ENCODE measurements at places on chromosomes 2 and 18. TPM values are rescaled to one million over a fixed set of nuclear protein-coding genes. Genes with fewer than 3 reads are reported as not detected.

The TBR1 gene
- total RNA-seq = not detected

The SULT1C2 gene
- 0.52 TPM for total RNA-seq

The MLPH gene
- total RNA-seq = 121 TPM

The CCDC142 gene
- total RNA-seq = 28.5 TPM

The AMER3 gene
- 0.55 TPM for total RNA-seq

The KANSL1L gene
- total RNA-seq = 6.8 TPM

The HOXD13 gene
- total RNA-seq = 1.5 TPM

The GALR1 gene
- total RNA-seq = 0.05 TPM

The UGT1A1 gene
- total RNA-seq = 4.0 TPM

The C2orf81 gene
- 2.3 TPM for total RNA-seq

The RBBP8 gene
- 18.5 TPM for total RNA-seq

The NEB gene
- total RNA-seq = 0.54 TPM

The THAP4 gene
- total RNA-seq = 86.2 TPM

The IL36A gene
- not detected for total RNA-seq

The TEX44 gene
- total RNA-seq = not detected

The RFTN2 gene
- 2.0 TPM for total RNA-seq

The SP140 gene
- total RNA-seq = 3.7 TPM

The PLA2R1 gene
- 11.1 TPM for total RNA-seq

The ADGRF3 gene
- total RNA-seq = 0.32 TPM

The MOB1A gene
- 129 TPM for total RNA-seq

The HPCAL1 gene
- total RNA-seq = 98.1 TPM

The HRH4 gene
- total RNA-seq = 0.28 TPM

The ANKRD44 gene
- 13.7 TPM for total RNA-seq

The ACAA2 gene
- 332 TPM for total RNA-seq

The DLX2 gene
- not detected for total RNA-seq

The VWA3B gene
- total RNA-seq = 2.7 TPM

The FOXI3 gene
- total RNA-seq = not detected

The STRN gene
- total RNA-seq = 37.7 TPM

The NT5C1B gene
- not detected for total RNA-seq

The STAMBP gene
- total RNA-seq = 47.0 TPM

The KCNJ3 gene
- 0.29 TPM for total RNA-seq

The SNTG2 gene
- total RNA-seq = 2.8 TPM

The CNRIP1 gene
- total RNA-seq = 4.1 TPM

The MYCN gene
- total RNA-seq = 1.1 TPM

The FIGN gene
- total RNA-seq = 1.4 TPM

The SPEG gene
- 7.9 TPM for total RNA-seq

The ZNF385B gene
- 2.2 TPM for total RNA-seq

The ANKRD36B gene
- 37.8 TPM for total RNA-seq

The ASNSD1 gene
- 40.2 TPM for total RNA-seq

The SNORC gene
- total RNA-seq = 31.5 TPM

The LRRC30 gene
- not detected for total RNA-seq

The FBLN7 gene
- 0.94 TPM for total RNA-seq

The CRYGD gene
- total RNA-seq = not detected

The GALNT14 gene
- not detected for total RNA-seq

The AQP12A gene
- not detected for total RNA-seq

The CD8B2 gene
- 0.07 TPM for total RNA-seq

The PRSS56 gene
- total RNA-seq = not detected
